H1 (cell line): ENCODE measurements at places on chromosomes 5 and 9. TPM values are rescaled to one million over a fixed set of nuclear protein-coding genes. Genes with fewer than 3 reads are reported as not detected.

GRCh38 chr9:85533538-85533937, 208.2 kb downstream of the AGTPBP1 start:
- no peak overlapping the region for H3K4me3 ChIP-seq
- no peaks in the 10 kb centered on the region for H3K27me3 ChIP-seq
- DNase-seq: no peak
- no peak overlapping the region for H3K27ac ChIP-seq
- H3K36me3 ChIP-seq: no peaks in the 10 kb centered on the region

DNA sequence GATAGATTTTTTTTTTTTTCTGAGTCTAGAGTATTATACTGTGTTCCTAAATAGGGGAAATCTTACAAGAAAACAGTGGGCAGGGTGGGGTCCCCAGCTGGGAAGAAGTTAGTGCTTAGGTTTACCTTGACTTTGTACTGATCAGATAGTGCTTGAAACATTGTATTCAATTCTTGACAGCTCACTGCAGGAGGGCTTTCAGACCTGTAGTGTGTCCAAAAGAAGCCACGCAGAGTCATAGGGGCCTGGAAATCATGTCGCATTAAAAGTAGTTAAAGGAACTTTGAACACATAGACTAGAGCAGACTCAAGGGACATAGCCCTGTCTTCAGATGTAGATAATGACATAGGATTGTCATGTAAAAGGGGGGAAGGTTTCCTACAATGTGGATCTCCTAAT, 215.4 kb upstream of the NR4A3 start:
- no peak overlapping the region for H3K27ac ChIP-seq
- no peaks in the 10 kb centered on the region; the same call in 1 of the 2 replicates for H3K27me3 ChIP-seq
- no peak overlapping the region for H3K4me3 ChIP-seq
- no peaks in the 10 kb centered on the region; the same call in 1 of the 2 replicates for H3K4me1 ChIP-seq
- no peak for DNase-seq

DNA sequence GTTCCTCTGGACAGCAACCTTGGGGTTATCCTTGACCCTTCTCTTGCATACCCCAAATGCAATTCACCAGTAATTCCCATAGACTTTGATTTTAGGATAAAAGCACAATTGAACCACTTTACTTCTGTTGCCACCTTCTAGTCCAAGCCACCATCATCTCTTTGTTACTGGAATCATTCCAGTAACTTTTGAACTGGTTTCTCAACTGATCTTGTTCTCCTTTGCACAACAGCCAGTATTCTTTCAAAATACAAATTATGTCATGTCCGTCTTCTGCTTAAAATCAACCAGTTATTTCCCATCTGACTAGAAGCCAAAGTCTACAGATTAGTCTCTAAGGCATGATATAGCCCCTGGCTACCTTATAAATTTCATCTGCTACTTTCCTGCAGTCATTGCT, 21.4 kb downstream of the SLC25A46 start:
- no peak overlapping the region for H3K27ac ChIP-seq
- no peak overlapping the region for H3K4me3 ChIP-seq
- no peak for DNase-seq
- H3K4me1 ChIP-seq: no peaks in the 10 kb centered on the region
- H3K27me3 ChIP-seq: no peaks in the 10 kb centered on the region

GRCh38 chr5:59522201-59522831, 371.2 kb downstream of the PDE4D start:
- no peak overlapping the region for H3K27ac ChIP-seq
- H3K4me3 ChIP-seq: no peak overlapping the region
- DNase-seq: no peak
- H3K36me3 ChIP-seq: no peaks in the 10 kb centered on the region

- peaks cover 31% of the 10 kb centered on the region for H3K27me3 ChIP-seq
- peaks cover 20% of the 10 kb centered on the region for H3K4me1 ChIP-seq
- no peak for DNase-seq
- H3K4me3 ChIP-seq: no peak overlapping the region
These were observed 124.2 kb downstream of the TMEM161B start for GRCh38 chr5:88144219-88145001.

DNA sequence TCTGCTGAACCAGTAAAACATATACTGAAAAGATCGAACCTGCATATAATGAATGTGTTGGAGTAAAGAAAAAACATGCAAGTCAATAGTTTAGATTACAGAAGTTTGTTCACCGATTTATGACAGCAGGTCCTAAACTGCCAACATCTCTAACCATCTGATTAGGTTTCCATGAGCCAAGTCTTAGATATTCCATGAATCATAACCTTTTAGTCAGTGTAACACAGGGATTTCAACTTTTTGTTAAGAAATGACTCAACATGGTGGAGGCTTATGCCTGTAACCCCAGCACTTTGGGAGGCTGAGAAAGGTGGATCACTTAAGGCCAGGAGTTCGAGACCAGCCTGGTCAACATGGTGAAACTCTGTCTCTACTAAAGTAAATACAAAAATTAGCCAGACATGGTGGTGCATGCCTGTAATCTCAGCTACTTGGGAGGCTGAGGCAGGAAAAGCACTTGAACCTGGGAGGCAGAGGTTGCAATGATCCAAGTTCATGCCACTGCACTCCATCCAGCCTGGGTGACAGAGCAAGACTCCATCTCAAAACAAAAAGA, 38.7 kb downstream of the APC start:
- DNase-seq: no peak
- no peak overlapping the region for H3K27ac ChIP-seq
- H3K4me1 ChIP-seq: no peaks in the 10 kb centered on the region
- H3K4me3 ChIP-seq: no peak overlapping the region
- no peaks in the 10 kb centered on the region; the same call in 1 of the 2 replicates for H3K36me3 ChIP-seq
- no peaks in the 10 kb centered on the region for H3K27me3 ChIP-seq

DNA sequence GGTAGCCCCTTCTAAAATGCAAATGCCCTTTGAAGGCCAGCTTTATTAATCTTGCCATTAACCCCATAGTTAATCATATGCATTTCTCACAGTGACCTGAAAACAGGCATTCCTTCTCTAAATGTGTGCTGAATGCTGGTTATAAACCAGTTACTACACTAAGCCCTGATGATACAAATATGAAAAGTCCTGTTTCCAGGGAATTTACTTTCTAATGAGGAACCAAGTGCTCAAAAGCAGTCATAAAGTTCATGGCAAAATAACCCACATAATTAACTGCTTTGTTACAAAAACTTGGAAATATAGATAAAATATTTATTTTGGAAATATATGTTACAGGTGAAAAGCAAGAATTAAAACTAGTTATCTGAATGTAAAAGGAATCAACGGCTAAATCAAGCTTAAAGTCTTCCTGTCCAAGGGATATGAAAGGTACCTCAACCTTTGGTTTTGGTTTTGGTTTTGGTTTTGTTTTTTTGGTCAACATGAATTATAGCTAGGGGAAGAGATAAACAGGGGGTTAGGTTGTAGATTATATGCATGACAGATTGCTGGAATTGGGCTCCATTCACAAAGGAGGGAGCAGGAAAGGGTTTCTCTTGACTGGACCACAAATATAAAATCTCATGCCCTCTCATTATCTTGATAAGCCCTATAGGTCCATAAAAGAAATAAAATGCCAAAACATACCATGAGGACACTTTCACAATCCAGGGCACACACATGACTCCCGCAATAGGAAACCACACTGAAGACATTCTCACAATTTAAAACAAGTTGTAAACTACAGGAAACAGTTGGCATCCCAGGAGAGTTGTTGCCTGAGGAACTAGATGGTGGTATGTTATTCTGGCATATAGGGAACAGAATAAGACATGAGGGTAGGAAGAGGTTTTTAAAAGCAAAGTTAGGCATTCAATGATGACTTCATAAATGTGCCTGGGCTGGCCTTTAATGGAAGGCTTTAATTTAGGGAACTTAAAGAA, 46.7 kb upstream of the MACIR start:
- no peak overlapping the region for H3K27ac ChIP-seq
- no peaks in the 10 kb centered on the region for H3K36me3 ChIP-seq
- H3K4me1 ChIP-seq: no peaks in the 10 kb centered on the region; the same call in 1 of the 2 replicates
- H3K27me3 ChIP-seq: no peaks in the 10 kb centered on the region
- H3K4me3 ChIP-seq: no peak overlapping the region
- DNase-seq: no peak

GRCh38 chr5:95631991-95632675, 12.2 kb downstream of the GPR150 start:
- H3K27me3 ChIP-seq: no peaks in the 10 kb centered on the region
- H3K27ac ChIP-seq: no peak overlapping the region

- no peak for DNase-seq
- H3K27ac ChIP-seq: no peak overlapping the region
These were observed 642.4 kb upstream of the C9orf72 start for GRCh38 chr9:28215536-28216299.

GRCh38 chr5:57891443-57891842, 408.8 kb upstream of the ACTBL2 start:
- no peak for DNase-seq
- H3K4me3 ChIP-seq: no peak overlapping the region
- peaks cover 4% of the 10 kb centered on the region for H3K4me1 ChIP-seq
- H3K27me3 ChIP-seq: no peaks in the 10 kb centered on the region

DNA sequence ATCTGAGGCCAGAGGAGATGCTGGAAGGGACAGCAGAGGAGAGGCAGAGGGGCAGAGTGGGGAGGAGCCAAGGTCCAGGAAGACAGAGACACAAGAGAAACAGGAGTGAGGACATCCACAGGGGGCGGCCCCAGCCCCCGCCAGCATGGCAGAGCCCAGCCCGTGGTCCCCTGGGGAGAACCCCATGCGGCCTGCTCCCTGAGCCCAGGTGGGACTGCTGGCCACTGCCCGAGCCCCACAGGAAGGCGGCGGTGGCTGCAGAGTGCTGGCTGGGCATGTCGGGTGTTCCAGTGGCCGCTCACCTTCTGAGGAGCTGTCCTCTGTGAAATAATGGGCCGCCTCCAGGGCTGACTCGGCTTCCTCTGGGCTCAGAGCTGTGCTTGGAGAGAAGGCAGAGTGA, 8.9 kb upstream of the MRNIP start:
- H3K27ac ChIP-seq: no peak overlapping the region
- peaks cover 25% of the 10 kb centered on the region for H3K36me3 ChIP-seq
- DNase-seq: no peak

DNA sequence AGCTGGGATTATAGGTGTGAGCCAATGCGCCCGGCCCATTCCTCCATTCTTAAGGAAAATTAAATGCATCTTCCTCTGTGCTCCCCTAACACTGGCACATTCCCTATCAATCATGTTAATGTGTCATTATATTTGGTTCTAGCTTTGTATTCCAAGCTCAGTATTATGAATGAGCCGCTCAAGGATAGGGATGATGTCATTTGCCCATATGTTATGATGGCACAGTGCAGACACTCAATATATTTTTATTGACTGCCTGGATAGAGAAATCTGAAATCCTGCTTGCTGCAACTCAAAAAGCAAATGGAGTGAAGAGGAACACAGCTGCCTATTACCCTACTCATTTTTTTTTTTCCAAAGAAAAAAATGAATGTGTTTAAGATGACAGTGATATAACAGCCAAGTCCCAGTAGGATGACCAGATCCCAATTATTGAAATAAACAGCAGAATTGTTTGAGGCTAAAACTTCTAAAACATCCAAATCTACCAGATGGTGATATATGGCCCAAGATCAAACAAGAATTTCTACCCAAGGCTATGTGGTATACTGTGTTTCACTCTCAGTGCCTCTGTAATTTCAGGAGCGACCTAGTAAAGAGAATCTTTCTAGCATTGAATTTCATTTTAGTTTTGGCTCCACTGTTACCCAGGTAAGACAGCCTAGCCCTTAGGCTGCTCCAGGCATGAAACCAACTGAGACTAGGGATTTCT, 16.3 kb downstream of the SUSD1 start:
- no peak overlapping the region for H3K27ac ChIP-seq
- no peak overlapping the region for H3K4me3 ChIP-seq
- no peak for DNase-seq
- no peaks in the 10 kb centered on the region for H3K4me1 ChIP-seq
- H3K36me3 ChIP-seq: no peaks in the 10 kb centered on the region

GRCh38 chr9:14219850-14220249, 94.1 kb downstream of the NFIB start:
- no peak overlapping the region for H3K27ac ChIP-seq
- H3K4me3 ChIP-seq: no peak overlapping the region
- no peaks in the 10 kb centered on the region for H3K27me3 ChIP-seq
- H3K36me3 ChIP-seq: no peaks in the 10 kb centered on the region
- no peaks in the 10 kb centered on the region; the same call in 1 of the 2 replicates for H3K4me1 ChIP-seq

DNA sequence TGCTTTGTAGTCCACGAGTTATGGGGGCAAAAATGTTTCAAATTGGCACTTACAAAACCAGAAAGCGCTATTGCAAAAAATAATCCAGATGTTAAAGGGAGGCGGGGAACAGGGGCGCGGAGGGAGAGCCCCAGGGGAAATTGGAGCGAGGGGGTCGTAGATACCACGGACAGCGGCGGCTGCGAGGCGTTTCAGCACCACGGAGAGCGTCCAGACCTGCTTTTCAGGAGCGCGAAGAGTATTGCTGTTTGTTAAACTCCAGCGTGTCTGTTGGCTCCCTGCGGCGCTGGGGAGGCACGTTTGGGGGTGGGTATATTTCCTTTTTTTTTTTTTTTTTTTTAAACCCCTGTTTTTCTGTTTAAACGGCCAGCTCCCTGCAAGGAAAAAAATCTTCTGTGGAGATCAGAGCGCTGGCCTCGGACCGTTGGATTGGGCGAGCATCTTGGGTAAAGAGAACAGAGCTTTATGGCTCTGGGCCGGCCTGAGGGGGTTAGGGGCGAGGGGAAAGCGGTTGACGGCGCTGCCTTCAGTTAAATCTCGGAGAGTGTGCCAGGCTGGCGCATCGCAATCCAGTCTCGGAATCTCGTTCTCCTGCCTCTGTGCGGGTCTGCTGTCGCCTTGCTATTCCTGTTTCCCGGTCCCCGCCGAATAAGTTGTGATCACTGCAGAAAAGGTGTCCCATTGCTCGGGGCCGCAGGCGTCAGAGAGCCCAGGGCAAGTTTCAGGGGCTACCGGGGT, at the start of gene GLRA1:
Gene GLRA1 (minus strand): TSS at position 288 of the 738 bp plus-strand sequence. CDS start 302 bp downstream, outside the sequence.
- no peaks in the 10 kb centered on the region for H3K36me3 ChIP-seq
- H3K4me3 ChIP-seq: no peak within 1 kb of the TSS
- peak; percentile 41 for DNase-seq
- H3K27ac ChIP-seq: no peak within 1 kb of the TSS

DNA sequence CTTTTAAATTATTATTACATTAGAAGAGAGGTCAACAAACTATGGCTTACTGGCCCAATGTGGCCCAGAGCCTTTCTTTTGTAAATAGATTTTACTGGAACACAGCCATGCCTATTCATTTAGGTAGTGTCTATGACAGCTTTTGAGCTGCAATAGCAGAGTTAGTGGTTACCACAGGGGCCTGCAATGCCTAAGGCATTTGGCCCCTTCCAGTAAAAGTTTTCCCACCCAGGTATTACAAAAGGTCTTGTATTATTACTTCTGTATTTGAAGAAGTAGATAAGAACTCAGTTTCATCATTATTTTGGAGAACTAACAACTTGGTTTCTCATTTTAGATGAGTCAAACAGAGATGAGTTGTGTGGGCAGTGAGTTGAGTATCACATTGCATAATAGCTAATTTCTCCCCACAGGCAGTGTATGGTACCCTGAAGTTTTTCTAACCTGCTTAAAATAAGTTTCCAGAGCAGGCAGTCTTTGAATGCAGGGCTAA, 9.5 kb downstream of the MTRR start:
- H3K4me3 ChIP-seq: no peak overlapping the region
- no peak overlapping the region for H3K27ac ChIP-seq
- no peaks in the 10 kb centered on the region for H3K27me3 ChIP-seq

- H3K4me3 ChIP-seq: no peak overlapping the region
- H3K27ac ChIP-seq: no peak overlapping the region
- no peaks in the 10 kb centered on the region for H3K27me3 ChIP-seq
These were observed 36.7 kb downstream of the GPR21 start for GRCh38 chr9:123070198-123070597.

The HMCN2 gene
- 7.9 and 9.1 TPM in 2 replicates for total RNA-seq

The SLC36A3 gene
- not detected in 2 replicates for total RNA-seq

The SLC6A19 gene
- not detected in 2 replicates for total RNA-seq

The BASP1 gene
- 95.2 and 97.7 TPM in 2 replicates for total RNA-seq

The IFNA21 gene
- total RNA-seq: not detected in 2 replicates

The EPB41L4A gene
- total RNA-seq: 4.6 and 6.1 TPM in 2 replicates

The CD72 gene
- 4.0 and 4.5 TPM in 2 replicates for total RNA-seq

The SERF1A gene
- 16.6 and 17.2 TPM in 2 replicates for total RNA-seq
